ENCODE measurements at places on chromosomes 3 and 15.

DNA sequence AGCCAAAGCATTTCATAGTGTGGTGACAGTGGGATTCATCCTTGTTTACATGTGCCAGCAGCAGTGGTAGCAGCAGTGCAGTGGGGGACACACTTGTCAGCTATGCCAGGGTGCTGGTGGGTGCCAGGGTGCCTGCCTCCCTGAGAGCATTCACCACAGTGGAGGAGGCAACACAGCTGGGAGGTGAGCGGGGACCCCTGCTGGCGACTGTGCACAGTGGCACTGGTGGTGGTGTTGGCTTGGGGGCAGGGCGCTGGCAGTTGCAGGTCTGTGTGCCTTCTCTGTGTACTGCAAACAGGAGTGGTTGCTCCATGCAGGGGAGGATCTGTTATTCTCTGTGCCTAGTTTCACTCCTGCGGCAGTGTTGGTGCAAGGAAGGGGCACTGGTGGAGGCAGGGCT lies 41.2 kb downstream of the CEP63 start:
- no peak for DNase-seq

DNA sequence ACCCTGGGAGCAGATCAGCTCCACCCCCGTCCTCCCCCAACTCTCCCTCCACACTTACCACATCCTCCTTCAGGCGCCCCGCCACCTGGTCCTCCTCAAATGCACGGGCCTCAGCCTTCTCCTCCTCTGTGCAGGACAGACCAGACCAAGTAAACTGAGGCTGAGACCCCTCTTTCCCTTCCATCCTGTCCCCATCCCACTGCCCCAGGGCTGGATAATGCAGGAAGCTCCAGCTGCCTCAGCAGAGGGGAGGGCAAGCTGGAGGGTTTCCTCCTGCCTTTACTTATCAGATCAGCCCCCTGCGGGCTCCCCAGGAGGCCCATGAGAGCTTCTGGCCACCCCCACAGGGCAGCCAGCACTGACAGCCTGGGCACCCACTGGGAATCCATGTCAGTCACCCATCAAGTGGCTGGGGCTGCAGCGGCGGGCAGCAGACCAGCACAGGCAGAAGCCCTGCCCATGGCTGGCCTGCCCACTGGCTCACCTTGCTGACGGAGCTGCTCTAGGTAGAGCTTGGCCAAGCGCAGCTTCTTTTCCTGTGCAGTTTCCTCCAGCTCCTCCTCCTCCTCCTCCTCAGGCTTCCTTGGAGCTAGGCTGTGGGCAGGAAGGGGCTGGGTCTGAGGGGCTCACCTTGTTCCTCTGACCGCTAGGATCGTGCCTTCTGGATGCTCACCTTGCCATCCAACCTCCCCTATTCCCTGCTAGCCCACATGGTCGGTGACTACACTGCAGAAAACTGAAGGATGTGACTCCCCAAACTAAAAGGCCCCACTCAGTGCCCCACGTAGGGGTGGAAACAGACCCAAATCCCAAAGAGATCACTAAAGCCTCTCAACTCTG lies 3.9 kb downstream of the RRP9 start:
- no peak for DNase-seq

- peak; percentile 68 for DNase-seq
Measured at GRCh38 chr15:36951731-36952247, 148.6 kb downstream of the MEIS2 start.

DNA sequence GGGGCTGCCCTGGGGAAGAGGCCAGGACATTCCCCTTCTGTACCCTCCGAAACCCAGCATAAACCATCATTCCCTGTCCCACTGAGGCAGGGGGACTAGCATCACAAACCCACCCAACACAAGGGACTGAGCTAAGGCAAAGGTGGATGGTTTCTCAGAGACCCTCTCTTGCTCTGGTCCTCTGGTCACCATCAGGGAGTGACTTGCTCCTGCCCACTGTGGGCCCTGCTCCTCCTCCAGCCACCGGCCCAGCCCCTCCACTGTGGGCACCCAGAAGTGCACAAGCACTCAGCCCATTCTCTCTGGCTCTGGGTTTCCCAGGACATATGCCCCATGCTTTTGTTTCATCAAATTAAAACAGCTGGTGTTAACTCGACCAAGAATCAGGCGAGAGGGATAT lies 44.9 kb downstream of the PTH1R start:
- DNase-seq, result no peak

DNA sequence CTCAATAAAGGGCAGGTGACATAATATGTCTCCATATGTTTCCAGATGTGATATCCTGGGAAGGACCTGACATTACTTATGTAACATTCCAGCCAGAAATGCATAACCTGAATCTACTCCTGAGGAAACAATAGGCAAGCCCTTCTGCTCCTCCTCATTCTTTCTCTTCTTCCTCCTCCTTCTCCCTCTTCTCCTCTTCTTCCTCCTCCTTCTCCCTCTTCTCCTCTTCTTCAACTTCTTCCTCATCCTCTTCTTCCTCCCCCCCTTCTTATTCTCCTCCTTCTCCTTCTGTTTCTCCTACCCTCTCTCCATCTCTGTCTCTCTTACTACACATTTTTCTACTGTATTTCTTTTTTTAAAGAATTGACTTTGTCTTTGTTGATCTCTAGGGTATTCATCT lies 43.5 kb upstream of the ITGA11 start:
- DNase-seq, result no peak

- DNase-seq, result peak; percentile 55
Measured at GRCh38 chr3:98563661-98564281, 29.6 kb downstream of the CPOX start.

GRCh38 chr15:51022206-51022605 lies 72.5 kb downstream of the TNFAIP8L3 start:
- no peak for DNase-seq

DNA sequence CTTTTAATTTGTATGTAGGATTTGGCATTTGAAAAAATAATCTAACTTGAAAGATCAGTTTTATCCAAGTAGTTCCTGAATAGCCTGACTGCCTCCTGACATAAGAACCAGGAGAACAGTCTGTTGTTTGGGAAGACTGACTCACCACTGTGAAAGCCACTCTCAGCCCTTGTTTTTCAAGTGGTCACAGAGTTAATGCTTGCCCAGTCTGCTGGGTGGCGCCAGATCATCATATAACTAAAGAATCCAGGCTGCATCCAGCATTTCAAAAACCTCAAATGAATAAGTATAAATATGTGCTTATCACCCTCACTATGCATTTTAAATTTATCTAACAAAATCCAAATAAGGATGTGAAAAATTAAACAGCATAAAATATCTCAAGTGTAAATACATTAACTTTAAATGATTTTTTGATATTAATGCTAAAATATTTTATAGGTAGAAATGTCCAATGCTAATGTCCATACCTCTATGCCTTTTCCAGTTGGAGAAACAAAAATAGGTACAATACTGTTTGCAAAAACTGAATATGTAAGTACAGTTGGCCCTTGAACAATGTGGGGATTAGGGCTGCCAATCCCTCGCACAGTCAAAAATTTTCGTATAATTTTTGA lies 26.9 kb upstream of the ZBBX start:
- no peak for DNase-seq

GRCh38 chr3:134607054-134608022 lies 43.5 kb downstream of the KY start:
- DNase-seq, result no peak

- DNase-seq, result no peak
Measured at GRCh38 chr3:149600634-149601033, 57.2 kb downstream of the WWTR1 start.

- DNase-seq, result no peak
Measured at GRCh38 chr3:54232618-54233017, 110.3 kb downstream of the CACNA2D3 start.
